ENCODE measurements at places on chromosomes 3 and 15.

GRCh38 chr3:158084651-158085050 lies 21.6 kb downstream of the SHOX2 start:
- no peak for DNase-seq

GRCh38 chr15:31295658-31296057 lies 31.0 kb upstream of the KLF13 start:
- no peak for DNase-seq

- DNase-seq = no peak
Observed at GRCh38 chr3:70244422-70244821, 68.0 kb downstream of the MDFIC2 start.

DNA sequence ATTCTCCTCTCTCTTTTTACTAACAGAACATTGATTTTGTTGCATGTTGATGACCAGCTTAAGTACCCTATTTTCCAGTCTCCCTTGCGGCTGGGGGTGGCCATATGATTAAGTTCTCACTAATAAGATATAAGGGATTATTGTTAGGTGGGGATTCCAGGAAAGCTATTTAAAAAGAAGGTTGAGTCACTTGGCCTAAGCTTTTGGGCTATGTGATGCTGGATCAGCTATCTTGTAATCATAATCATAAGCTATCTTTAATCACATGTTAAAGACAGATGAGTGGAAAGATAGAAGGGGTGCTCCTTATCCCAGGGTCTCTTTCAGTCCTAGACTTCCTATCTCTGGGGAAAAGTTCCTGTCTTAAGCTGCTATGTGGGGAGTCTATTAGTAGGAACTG lies 59.9 kb downstream of the CGNL1 start:
- no peak for DNase-seq

GRCh38 chr3:172530101-172530561 lies 6.9 kb upstream of the TNFSF10 start:
- DNase-seq = no peak

Data from Kasumi-1 (cell line).